ENCODE measurements at places on chromosomes 4 and X.

- DNase-seq = no peak
Measured at GRCh38 chr4:78039678-78040077, 17.4 kb upstream of the FRAS1 start.

DNA sequence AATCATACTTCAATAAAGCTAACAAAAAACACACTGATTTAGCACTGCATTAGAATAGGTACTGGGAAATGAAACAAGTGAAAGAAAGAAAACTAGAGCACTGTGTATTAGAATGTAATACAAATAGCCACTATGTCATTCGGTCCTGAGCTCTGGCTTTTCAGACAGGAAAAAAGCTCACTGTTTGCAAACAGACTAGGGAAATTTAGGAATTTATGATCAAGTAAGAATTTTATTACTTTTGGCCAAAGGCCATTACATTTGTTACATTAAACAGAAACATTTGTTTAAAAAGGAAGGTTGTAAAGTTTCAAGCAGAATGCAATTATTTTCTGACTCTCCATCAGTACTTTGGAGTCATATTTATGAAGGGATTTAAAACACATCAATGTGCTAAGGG lies 68.7 kb downstream of the KLHL8 start:
- DNase-seq = no peak

DNA sequence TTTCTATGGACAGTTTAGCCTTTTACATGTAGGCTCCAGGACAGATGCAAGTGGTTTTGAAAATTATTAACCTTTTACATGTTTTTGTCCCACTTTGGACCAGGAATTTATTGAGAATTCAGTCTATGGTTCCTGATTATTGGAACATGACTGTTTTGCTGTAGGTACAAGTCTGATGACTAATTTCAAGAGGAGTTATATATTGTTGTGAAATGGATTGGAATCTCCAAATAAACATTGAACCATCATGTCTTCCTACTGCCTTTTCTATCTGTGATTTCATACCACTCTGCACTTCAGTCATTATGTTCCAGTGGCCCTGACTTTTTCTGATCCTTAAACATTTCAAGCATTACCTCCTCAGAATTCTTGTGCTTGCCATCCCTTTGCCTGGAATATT lies 35.9 kb downstream of the TBC1D19 start:
- DNase-seq = no peak

DNA sequence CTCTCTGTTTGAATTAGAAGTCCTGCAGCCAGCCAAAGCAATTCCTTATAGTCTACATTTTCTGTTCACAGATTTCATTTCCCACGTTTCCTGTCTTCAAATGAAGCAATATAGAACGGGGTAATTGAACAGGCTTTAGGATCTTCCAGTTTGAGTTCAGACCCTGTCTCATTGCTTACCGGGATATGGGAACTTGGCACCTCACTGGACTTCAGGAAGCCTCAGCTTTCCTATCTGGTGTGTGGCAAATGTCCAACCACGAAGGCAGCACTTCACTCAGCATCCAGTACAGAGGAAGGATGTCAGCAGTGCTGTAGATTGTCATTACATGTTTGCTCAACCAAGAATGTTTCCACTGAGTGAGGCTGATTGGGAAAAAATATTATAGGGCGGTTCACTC lies 271.1 kb upstream of the ZFP42 start:
- no peak for DNase-seq

DNA sequence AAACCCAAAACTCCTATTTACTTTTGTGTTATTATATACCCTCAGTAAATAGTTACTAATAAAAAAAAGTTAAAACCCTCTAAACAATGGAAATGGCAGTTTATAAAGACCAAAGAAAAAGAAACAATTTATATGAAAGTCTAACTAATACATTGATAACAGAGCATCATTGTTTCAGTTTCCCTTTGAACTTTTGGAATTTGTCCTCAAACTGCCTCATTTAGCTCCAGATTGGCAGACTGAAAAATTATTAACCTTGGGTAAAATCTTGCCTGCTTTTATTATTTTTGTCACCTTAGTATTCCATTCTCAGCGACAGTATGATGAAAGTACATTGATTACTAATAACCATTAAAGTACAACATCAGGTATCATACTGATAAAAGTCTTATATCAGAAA lies 124.0 kb downstream of the PDE5A start:
- no peak for DNase-seq

- DNase-seq = no peak
Measured at GRCh38 chr4:20954541-20954940, 254.3 kb downstream of the PACRGL start.

DNA sequence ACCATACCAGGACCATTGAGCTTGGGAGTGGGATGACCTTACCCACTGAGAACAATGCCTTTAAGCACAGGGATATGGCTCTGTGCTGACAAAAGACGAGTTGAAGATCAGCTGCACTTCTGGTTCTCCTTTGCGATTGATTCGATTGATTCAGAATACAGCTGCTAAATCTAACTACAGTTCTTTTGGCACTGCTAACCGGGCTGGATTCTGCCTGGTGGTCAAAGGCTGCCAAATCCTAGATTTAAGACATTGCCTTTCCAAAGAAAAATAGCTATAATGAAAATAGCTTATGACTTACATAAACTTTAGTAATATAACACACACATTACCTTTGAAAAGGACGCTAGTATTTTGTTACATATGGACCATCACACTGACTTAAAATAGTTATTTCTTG lies 18.3 kb downstream of the RAP2C start:
- no peak for DNase-seq

DNA sequence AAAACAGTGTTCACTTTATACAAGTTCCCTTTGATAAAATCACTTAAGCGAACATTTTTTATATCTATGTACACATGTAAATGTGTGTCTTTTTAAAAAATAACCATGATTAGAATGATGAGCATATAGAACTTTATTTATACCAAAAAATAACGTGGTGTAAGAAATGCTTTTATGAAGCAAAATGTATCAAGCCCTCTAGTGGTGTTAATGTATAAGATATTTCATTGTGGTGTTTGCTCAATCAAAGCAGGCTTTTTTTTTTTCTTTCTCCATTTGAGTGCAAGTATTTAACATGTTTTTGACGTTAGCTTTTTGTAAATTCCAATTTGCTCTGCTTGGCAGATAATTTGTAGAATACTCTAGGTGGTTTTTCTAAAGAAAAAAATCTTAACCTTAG lies 2092.4 kb upstream of the TENM3 start:
- DNase-seq = no peak

DNA sequence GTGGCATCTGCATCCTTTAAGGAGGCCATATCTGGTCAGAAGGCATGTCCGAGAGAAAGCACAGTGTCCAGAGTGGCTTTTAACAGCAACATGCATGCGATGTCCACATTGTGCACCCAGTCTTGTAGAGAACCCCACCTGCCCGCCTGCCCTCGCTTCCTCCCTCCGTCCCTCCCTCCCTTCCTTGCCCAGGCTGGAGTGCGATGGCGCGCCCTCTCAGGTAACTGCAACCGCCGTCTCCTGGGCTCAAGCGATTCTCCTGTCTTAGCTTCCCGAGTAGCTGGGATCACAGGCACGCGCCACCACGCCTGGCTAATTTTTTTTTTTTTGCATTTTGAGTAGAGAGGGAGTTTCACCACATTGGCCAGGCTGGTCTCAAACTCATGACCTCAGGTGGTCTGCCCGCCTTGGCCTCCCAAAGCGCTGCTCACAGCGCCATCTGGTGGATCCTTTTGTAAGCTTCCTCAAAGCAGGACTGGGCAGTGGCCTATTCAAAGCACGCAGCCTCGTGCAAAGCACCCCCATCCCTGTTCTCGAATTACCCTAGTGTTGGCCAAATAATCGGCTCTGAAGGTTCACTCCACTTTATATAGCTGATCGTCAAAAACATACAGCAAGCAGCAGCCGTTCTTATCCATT lies 15.0 kb downstream of the BRCC3 start:
- peak; percentile 26 for DNase-seq

DNA sequence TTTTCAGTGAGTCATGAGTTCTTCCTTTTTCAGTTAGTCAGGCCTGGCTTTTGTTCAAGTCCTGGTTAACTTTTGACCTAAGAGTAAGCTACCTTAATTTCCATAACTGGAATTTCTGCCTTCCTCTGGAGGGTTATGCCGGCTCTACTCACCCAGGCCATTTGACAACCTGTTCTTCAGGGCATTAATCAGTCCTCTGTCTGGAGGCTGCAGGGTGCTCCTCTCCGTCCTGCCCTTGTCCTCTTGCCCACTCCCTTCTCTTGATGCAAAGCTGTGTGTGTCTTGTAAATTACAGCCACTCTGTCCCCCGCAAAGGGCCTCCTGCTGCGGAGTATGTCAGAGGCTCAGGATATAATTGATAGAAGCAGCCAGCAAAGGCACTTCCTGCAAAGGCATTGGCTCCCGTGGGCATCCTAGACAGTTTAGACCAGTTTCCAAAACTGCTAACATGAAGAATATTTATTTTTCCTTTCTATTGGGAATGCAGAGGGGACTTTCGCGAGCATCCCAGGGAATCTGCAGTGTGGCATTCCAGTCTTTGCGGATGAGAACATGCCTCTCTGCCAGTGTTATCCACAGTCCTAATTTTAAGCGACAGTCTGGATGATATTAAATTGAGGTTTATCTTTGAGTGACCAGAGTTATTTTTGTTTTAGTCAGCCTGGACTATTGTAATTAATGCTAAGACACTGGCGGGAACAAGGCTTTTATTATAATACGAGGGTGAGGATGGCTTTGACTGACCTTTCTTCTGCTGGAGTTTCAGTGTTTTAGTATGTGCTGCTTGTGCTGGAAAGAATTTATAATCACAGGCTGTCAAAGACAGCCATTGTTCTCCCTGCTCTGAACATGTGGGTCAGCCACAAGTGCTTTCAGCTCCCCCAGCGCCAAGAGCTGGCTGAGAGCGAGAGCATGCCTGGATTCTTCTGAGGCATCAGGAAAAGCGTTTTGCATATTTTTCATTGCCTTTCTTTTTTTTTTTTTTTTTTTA lies 74.2 kb downstream of the LIMCH1 start:
- DNase-seq = no peak

DNA sequence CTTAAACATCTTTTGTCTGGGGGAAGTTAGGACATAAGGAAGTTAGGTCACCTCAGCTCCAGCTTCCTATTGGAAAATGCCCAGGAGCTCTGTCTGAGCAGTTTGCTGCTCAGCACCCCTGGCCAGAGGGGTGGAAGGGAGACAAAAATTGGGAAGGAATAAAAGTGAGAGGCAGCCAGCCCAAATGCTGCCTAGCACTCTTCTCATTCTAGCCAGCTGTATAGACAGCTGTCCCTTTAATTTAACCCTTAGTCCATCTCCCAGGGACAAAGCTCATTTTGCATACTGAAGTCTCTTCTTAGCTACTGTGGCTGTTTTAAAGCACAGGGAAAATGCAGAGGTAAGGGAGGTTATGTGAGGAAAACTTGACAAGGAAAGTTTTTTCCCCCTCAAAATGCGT lies 89.5 kb upstream of the CITED1 start:
- DNase-seq = no peak

DNA sequence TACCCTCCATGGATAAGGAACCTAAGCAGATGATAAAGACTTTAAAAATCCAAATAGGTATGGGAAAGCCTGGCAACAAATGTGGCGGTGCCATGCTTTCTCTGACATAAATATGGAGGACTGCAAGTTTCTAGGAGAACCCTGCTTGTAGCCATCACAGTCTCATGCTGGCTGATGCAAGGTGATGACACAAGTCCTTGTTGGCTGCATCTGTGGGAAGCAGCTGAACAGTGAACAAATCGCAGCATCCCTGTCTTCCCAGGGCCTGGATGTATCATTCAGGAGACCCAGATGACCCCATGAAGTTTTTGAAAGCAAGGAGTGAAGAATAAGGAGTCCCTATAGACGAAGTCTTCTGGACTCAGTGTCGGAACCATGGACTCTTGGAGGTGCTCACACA lies 234.4 kb upstream of the HS3ST1 start:
- DNase-seq = no peak

DNA sequence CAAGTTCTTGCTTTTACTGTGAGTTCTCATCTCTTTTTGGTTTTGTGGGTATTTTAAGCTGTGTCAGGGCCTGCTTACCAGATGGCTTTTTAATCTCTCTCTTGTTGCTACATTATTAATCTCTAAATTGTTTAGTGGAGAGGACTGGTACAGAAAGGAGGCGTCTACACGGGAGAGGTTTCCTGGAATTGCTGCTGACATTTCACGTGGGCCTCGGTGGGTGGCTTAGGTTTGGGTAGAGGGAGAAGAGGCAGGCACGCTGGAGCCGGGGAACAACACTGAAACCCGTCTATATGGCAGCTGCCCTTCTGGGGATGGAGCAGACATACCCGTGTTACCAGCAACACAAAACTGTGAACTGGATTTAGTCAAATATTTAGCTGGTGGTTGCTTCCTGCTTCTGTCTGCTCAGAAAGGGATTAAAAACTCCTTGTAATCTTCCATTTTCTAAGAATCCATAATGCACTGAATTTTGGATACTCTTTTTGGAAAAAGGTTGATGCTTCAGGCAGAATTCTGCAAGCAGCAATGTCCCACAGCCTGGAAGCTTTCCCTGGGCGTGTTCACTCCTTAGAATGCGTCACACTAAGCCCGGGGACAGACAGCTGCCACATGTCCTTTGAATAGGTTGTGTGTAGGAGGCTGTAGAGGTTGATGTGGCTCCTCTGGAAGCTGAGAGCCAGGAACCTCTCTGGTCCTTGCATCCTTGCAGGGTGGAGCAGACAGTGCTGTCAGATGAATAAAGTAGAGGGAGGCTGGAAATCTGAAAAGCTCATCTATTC lies 199.8 kb upstream of the GATB start:
- DNase-seq = no peak

GRCh38 chrX:137547291-137547690 lies 18.6 kb upstream of the ZIC3 start:
- DNase-seq = no peak

GRCh38 chr4:122152711-122153226 lies 638 bp downstream of the BLTP1 start:
- DNase-seq = no peak

DNA sequence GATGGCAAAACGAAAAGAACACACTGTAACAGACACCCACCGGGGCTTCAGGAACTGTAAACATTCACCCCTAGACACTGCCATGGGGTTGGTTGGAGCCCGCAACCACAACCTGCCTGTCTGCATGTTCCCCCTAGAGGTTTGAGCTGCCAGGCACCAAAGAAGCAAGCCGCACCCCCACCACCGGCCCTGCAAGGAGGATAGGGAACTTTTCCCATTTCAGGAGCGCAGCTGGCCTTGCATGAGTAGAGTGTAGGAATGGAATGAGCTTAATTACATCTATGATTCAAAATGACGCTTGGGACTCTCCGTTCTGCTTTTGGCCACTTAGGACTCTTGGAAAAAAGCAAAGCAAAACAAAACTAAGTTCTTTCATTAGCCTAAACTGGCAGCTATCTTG lies 243.6 kb upstream of the CTSO start:
- DNase-seq = no peak

- DNase-seq = no peak
Measured at GRCh38 chr4:170662250-170662649, 572.5 kb upstream of the AADAT start.

- DNase-seq = no peak
Measured at GRCh38 chr4:24971192-24971591, 58.4 kb upstream of the CCDC149 start.

DNA sequence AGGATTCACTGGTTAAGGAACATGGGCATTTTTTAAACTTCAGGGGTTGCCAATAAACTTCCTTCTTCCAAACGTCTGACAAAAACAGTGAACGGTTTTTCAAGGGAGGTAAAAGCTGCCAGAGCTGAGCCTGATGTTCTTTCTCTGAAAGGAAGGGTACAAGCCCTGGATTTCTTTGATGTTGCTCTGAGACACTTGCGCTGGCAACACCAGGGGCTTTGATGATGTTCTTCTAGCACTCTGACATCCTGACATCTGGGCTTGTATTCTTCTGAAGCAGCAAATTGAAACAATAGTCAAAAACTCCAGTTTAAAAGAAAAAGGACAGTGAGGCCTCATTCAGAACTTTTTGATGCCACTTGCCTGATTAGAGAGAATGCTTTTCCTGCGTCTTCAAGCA lies 11.8 kb downstream of the FTHL17 start:
- DNase-seq = no peak

- no peak for DNase-seq
Measured at GRCh38 chrX:27680726-27681125, 90.6 kb downstream of the DCAF8L2 start.
